ENCODE measurements at places on chromosomes 11 and 22.

DNA sequence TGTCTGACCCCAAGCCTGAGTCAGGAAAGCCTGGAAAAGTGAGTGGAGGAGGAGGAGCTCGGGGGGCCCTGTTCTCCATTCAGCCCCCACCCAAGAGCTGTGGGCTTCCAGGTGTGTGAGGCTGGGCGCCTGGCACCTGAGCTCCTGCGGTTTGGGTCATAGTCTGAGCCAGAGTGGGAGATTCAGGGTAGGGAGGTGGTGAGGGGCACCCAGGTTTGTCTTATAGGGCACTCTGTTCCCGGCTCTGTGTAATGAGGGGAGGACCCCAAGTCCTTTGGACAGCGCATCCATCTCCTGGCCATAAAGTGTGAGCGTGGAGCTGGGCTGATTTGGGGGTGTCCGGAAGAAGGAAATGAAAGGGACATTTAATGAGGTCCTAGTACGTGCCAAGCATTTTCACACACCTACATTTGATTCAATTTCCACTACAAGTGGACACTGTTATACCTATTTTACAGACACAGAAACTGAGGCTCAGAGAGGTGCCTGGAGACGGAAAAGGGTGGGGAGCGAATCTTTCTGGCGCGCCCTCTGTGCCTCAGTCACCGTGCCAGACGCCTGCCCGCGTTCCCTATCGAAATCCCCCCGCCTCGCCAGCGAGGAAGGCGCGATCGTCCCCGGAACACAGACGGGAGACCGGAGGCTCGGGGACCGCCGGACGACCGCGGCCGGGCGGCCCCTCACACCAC lies 1.2 kb downstream of the NPTXR start:
- no peak for DNase-seq

- no peak for DNase-seq
Measured at GRCh38 chr22:49600891-49601431, 226.7 kb downstream of the BRD1 start.

GRCh38 chr11:102704841-102705240 lies 728 bp downstream of the MMP27 start:
- DNase-seq: no peak

GRCh38 chr11:33687733-33688479 lies 12.7 kb downstream of the C11orf91 start:
- DNase-seq: peak; percentile 24

DNA sequence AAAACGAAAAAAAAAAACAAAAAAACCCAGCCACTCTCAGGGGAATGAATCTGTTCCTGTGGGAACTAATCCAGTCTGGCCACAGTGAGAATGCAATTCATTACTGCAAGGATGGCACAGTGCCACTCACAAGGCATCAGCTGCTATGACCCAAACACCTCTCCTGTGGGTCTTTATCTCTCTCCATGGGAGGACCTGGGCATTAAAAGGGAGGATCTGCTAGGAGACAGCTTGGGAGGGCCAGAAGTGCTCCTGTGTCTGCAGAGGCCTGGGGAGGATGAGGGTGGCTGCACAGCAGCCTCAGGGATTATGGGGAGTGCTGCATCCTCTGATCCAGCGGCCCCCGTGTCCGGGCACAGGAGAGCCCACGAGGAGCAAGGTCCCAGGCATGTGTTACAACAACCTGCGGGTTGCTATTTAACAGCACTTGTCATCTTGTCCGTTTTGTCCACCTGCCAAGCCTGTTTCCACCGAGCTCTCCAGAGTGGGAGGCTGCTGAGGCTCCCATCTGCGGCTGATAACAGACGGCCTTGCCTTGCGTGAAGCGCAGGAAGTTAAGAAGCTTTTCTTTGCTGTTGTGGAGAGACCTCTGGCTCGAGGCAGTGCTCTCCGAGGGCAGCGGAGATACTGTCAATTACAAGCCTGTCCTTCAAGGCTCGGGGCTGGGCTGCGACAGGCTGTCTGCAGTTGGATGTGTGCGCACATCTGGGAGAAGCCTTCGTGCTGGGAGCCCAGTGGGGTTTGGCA lies 97.7 kb downstream of the NXPE2 start:
- DNase-seq: no peak

GRCh38 chr11:62150887-62151736 lies 27.3 kb downstream of the INCENP start:
- DNase-seq: no peak

DNA sequence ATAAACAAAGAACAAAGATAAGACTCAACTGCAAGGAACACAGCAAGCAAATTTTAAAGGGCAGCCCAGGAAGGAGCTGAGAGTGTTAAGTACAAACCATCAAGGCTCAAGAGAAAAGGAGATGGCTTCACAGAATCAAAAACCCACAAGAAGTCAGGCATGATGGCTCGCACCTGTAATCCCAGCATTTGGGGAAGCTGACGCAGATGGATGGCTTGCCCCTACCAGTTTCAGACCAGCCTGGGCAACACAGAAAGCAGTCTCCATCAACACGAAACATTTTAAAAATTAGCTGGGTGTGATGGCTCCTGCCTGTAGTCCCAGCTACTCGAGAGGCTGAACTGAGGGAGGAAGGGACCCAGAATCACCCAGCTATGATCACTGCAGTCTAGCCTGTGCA lies 32.6 kb downstream of the MAPK1 start:
- DNase-seq: no peak

DNA sequence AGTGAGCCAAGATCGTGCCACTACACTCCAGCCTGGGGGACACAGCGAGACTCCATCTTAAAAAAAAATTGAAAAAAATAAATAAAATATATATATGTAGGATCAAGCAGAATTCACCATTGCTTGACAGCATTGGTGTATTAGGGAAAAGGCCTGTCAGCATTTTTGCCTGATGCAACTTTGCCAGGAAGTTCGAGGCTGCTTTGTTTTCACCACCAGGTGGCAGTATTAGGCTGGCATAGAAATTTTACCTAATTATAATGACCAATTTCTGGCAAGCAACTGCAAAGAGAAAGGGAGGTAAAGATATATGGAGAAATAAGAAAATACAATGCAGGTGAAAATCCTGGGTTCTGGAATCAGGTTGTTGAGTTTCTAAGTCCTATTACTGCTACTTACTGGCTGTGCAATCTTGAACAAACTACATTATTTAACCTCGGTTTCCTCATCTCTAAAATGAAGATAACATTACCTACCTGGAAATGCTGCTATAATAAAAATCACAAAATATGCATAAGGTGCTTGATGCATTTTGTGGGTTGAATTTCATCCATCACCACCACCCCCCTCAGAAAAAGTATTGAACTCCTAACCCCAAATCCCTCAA lies 24.7 kb downstream of the LAYN start:
- DNase-seq: no peak

- DNase-seq: no peak
Measured at GRCh38 chr11:64544616-64545296, 46.3 kb upstream of the SLC22A12 start.
